ENCODE measurements at places on chromosomes 1 and 21.

GRCh38 chr1:20981915-20982314 lies 194.8 kb downstream of the EIF4G3 start:
- DNase-seq: no peak

- DNase-seq: no peak
Observed at GRCh38 chr21:45868488-45868887, 113.1 kb upstream of the COL6A1 start.

- DNase-seq: no peak
Observed at GRCh38 chr21:40689217-40689616, 157.7 kb downstream of the DSCAM start.

- no peak for DNase-seq
Observed at GRCh38 chr1:160952129-160952510, 2.5 kb downstream of the ITLN2 start.

DNA sequence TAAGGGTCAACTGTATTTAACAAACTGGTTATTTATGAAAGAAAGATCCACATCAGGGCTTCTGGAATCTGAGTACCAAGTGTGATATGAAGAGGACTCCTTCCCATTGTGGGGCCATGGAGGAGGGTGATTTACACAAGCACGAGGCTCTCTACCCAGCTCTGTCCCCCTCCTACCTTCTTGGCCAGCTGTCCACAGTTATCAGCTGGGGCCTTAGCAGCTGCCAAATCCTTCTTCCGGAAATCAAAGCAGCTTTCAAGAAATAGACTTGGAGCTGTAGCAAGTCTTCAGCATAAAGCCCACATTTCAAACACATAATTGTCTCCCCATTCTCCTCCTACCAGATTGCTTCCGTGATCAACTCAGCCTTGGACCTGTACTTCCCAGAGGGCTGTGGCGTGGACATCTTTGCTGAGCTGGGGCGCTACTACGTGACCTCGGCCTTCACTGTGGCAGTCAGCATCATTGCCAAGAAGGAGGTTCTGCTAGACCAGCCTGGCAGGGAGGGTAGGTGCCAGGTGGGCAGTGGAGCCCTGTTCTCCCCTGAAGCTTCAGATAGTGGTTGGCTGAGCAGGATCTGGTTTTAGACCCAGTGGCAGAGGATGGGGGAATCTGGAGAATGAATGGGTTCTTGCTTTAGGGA lies 15.5 kb downstream of the AZIN2 start:
- no peak for DNase-seq

- DNase-seq: no peak
Observed at GRCh38 chr1:27143401-27143800, 11.5 kb downstream of the SLC9A1 start.

DNA sequence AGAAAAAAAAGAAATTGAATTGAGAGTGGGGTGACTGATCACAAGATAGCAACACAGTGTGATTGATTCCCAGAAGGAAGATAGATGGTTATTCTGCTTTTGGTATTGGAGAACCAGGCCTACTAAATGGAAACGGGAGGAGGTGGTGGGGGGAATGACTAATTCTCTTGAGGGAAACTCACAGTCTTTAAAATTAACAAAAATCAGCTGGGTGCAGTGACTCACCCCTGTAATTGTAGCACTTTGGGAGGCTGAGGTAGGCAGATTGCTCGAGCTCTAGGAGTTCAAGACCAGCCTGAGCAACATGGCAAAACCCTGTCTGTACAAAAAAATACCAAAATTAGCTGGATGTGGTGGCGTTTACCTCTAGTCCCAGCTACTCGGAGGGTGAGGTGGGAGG lies 134.6 kb upstream of the PDE4B start:
- DNase-seq: peak; percentile 15

GRCh38 chr21:17435565-17436543 lies 77.0 kb upstream of the CXADR start:
- DNase-seq: no peak

- no peak for DNase-seq
Observed at GRCh38 chr1:218698141-218698540, 353.0 kb downstream of the TGFB2 start.

DNA sequence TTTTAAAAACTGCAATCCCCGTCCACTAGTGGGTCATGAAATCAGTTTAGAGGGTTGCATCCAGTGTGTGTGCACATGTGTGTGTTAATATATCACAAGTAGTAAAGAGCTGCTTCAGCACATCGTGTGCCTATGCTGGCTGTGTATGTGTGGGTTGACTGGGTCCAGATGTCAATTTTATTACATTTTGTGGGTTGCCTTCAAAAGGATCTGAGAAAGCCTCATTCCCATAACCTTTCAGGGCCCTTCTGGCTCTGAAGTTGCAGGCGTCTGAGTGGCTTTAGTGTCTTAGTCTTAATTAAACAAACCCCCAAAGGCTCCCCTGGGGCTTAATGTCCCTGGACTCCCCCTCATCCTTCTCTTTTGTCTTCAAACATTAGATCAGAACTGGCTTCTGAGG lies 19.8 kb downstream of the PLA2G2D start:
- no peak for DNase-seq

DNA sequence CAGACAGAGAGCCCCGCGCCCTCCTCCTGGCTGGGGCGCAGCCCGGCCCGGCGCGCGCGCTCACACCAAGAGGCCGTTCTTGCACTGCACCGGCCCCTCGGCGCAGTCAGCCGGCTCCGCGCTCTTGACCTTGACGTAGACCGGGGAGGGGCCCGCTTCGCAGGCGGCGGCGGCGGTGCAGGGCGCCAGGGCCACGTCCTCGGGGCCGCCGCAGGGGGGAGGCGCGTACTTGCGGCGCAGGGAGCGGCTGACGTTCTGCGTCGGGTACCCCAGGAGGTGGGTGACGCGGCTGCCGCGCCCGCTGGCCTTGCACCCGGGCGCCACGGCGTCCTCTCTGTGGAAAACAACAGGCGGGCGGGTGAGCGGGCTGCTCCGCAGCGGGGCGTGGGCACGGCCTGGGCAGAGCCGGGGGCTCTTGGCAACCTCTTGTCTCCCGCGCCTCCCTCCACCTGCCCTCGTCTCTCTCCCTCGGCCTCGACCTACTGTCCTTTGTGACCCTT lies 7.7 kb downstream of the VSIG8 start:
- DNase-seq: peak; percentile 88

DNA sequence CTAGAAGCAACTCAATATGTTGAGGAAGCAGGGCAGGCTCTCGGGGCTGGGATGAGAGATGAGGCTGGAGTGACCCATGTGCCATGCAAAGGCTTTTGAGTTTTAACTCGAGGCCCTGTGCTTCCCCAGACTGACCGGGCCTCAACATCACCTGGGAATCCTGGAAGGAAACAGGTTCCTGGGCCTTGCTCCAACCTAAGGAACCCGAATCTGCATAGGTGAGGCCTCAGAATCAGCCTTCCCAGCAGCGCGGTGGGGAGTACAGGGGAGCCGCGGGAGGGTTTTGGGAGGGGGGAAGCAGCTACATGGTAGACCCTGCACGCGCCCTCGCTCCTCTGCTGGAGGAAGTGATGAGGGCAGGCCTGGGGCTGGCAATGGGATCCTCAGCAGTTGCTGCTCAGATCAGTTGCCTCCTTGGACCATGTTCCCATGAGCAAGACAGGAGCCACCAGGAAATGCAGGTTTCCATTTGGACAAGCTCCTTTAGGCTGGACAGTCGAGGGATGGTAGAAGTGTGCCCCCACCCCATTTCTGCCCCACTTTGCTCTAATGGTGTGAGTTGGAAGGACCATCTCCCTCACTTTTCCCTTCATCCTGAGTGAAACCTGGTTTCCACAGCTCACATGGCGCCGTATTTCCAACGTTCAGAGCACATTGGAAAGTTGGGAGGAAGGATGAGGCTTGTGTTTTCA lies 4.5 kb upstream of the KIAA1614 start:
- DNase-seq: no peak

GRCh38 chr1:91795591-91796389 lies 90.2 kb downstream of the TGFBR3 start:
- no peak for DNase-seq

DNA sequence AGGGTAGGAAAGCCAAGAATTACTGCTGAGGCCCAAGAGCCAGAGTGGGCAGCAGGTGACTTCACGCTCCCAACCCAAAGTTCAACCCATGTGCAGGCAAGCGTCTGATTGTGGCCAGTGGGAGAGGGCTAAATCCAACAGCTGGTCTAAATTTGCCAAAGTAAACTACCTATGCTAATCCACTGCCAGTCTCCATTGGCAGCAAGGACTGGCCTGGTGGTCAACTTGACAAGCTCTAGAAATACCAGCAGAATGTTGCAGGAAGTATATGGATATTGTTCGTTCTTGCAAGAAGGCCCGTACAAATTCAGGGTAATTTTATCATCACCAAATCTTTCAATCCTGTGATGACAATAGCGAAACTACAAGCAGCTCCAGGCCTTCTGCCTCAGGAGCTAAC lies 1.5 kb downstream of the TMEM63A start:
- DNase-seq: no peak

DNA sequence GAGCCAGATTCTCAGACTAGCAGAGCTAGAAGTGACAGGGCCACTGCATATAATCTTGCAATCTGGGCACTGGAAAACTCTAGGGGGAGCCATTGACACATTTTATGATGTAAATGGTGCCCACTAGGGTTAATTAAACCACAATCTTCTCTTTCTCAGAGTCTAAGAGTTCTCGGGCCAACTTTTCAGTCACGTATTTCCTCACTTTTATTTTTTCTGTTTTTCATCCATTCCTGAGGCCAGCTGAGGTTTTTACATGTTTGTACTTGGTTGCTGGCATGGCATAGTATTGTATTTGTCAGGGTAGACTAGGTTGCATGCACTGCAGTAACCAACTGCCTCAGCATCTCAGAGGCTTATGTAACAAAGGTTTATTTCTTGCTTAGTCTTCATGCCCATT lies 138.2 kb downstream of the ZNF326 start:
- no peak for DNase-seq

GRCh38 chr1:160127865-160128523 lies 12.4 kb downstream of the ATP1A2 start:
- DNase-seq: no peak

GRCh38 chr21:27265949-27266348 lies 299.1 kb upstream of the ADAMTS5 start:
- no peak for DNase-seq

DNA sequence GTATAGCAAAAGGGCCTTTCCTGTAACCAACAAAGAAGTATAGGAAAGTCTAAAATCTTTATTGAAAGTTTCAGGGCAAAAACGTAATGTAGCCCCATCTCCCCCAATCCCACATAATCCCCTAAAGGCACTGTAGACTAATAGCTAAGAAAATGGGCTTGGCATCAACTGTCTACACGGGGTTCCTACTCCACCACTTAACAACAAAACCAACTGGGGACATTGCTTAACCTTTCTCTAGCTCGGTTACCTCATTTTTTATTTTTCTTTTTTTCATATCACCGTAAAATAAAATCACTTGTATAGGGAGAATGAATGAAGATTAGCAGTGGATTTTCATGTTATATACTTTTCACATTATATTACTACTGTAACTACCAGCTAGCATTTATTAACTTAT lies 12.3 kb downstream of the MACF1 start:
- no peak for DNase-seq

DNA sequence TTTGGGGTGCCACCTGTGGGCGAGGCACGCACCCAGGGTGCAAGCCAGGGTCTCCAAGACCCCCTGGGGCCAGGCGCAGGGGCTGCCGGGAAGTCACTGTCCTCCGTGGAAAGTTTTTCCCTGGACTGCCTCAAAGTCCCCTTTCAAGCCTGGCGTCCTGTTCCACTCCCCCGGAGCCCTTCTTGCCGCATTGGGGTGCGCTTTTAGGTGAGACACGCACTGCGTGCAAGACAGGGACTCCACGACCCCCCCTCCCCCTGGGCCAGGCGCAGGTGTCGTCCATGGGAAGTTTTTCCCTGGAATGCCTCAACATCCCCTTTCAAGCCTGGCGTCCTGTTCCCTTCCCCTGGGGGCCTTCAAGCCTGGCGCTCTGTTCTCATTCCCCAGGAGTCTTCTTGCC lies 137.1 kb downstream of the LIPI start:
- DNase-seq: no peak

GRCh38 chr1:182614796-182615454 lies 10.7 kb upstream of the RGS16 start:
- peak; percentile 73 for DNase-seq

GRCh38 chr1:172390301-172390682 lies 30.2 kb upstream of the C1orf105 start:
- DNase-seq: no peak

- DNase-seq: no peak
Observed at GRCh38 chr1:241024834-241025233, 332.2 kb downstream of the RGS7 start.

GRCh38 chr1:153550827-153551500 lies 1.9 kb upstream of the S100A3 start:
- no peak for DNase-seq

DNA sequence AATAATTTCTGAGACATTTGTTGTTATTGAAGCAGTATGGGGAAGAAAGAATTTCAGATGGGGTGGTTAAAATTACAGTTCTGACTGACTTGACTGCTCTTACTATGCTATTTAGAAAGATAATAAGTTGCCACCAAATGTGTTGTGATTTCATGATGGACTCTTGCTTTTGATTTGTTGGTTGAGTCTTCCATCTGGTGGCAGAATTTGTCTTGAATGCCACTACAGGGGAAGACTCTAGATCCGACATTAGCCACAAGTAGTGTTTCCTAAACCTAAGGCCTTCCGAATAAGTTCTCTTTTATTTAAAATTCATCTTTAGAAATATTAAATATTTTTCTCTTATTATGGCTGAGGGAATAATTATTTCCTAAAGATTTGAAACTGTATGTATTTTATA lies 190.9 kb upstream of the ADGRL4 start:
- DNase-seq: no peak

- DNase-seq: no peak
Observed at GRCh38 chr1:38788341-38789336, 70.9 kb downstream of the RRAGC start.

- DNase-seq: no peak
Observed at GRCh38 chr21:44703731-44704635, 7.0 kb downstream of the KRTAP10-12 start.

GRCh38 chr21:25872271-25872670 lies 137.5 kb downstream of the GABPA start:
- no peak for DNase-seq

GRCh38 chr1:229059671-229060539 lies 211.0 kb upstream of the RAB4A start:
- DNase-seq: no peak

Measured in activated T-cell treated with anti-CD3 and anti-CD28 coated beads, Interleukin-2, amount 50 U/mL, for 48 hours (primary cell).